T-helper 2 cell (primary cell): ENCODE measurements at places on chromosomes 5 and 9.
A peak's percentile ranks its signal among the peaks of the same experiment; 100 is the strongest.

GRCh38 chr5:102296178-102296817 lies at the start of gene SLCO4C1:
Gene SLCO4C1, minus strand, starts transcription at chr5:102296284. Its CDS starts 22 bp downstream, at chr5:102296262.
- DNase-seq, result peak; percentile 73

DNA sequence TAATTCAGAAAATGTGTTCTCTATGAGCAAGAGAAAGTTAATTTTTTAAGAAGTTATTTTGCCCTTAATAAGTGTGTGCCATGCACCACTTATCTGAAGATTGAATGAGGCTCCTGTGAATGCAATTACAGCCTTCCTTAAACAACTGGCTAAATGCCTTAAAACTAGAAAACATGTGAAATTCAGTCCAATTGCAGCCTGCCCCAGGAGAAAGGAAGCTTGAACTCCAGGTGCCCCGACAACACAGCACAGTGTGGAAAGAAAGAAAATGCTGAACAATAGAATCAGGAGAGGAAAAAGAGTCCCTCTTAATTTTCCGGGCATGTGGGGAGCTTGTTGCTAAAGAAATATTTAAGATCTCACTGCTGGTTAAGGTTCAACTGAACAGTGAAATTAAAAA lies 8.8 kb downstream of the LHFPL2 start:
- no peak for DNase-seq

- DNase-seq, result no peak
Observed at GRCh38 chr5:138873466-138874221, 1.5 kb downstream of the LRRTM2 start.

GRCh38 chr9:7287065-7287464 lies 512.5 kb downstream of the DMAC1 start:
- no peak for DNase-seq

- DNase-seq, result no peak
Observed at GRCh38 chr9:87016681-87017080, 69.4 kb upstream of the GAS1 start.

GRCh38 chr5:87020099-87020934 lies 247.4 kb upstream of the RASA1 start:
- DNase-seq, result no peak

- DNase-seq, result no peak
Observed at GRCh38 chr5:150376799-150377771, 19.6 kb downstream of the TCOF1 start.
